ENCODE measurements at places on chromosomes 7 and 10.

DNA sequence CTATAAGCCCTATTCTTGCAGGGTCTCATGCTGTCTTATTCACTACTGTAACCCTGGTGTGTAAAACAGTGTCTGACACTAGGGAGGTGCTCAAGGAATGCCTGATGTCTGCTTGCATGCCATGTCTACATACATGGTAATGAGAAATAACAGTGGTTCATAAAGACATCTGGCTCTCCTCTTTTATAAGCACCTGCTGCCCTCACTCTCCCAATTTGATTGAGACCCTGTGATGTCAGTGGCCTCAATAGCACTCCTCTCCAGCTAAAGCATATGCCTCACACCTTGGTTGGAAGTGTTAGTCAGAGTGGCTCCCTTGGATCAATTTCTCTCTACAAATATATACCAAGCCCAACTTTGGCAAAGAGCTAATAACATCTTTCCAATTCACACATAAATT, 30.6 kb downstream of the ANK3 start:
- no peak for DNase-seq

DNA sequence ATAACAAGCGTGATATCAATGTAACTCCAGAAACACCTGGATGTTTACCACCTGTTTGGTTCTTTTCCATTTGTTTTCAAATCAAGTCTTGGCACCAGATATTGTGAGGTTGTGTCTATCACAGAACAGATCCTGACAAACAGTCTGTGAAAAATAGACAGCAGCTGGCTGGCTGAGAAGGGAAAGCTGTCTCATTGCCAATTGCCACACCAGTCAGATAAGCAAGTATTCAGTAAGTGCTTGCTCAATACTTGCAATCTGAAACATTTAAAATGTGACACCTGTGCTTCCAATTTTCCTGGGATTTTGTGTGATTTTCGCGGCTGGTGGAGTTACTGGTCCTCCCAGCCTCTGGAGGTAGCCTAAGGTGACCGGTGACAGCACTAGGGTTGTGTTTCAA, 147.9 kb upstream of the MYO3A start:
- DNase-seq = no peak

- no peak for DNase-seq
Measured at GRCh38 chr7:137994216-137994615, 7.7 kb downstream of the CREB3L2 start.

- DNase-seq = no peak
Measured at GRCh38 chr10:122468926-122469781, 7.8 kb downstream of the HTRA1 start.

DNA sequence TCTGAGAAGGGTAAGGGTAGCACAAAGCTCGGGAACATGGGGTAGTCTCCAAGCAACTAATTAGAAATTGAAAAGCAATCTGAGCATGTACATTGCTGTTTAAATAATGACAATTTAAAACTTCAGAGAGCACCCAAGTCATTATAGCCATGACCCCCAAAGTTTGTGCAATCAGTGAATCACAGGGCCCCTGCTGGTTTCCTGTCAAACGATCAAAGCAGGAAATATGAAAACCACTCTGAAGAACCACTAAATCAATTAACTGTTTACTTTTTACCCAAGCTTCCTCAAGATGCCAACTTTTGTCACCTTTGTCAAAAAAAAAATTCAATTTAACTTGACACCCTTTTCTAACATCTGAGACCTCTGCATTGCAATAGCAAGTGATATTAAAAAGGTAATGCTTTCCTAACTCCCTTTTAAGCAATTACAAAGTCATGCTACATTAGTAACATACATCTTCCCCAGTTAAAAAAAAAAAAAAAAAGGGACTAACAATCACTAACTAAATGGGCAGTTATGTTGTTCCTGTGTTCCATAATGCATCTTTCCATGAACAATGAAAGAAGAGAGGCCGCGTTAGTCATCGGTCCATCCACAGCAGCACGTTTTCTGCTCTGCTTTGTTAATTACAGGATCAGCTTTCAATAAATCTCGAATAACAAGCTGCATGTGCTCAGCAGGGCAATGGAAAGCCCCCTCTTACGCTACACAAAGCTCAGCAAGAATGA, 80.6 kb downstream of the ETV1 start:
- DNase-seq = peak; percentile 20

DNA sequence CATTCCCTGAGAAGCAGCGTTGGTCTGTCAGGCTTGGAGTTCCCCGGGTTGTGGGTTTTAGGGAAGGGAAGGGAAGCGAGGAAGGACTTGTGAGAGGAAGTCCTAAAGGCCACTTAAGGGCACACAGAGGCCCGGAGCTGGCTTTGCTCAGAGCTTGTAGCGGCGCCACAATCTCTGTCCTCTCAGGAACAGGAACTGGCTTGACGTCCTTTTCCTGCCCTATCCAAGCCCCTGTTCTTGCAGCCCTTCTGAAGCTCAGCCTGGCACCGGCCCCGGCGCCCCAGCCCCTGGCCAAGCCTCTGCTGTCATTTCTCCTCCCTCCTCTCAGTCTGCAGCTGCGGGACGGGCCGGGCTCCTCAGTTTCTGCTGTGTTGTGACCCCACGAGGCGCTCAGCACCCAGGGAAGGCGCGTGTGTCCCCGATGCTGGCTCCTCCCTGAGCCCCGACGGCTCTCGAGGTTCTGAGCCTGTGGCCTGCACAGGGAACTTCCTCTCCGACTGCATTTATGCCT, at the start of gene GIMAP8:
TSS of gene GIMAP8 (plus strand) at position 140 of the 511 bp plus-strand sequence. CDS start 16,069 bp downstream, outside the sequence.
- peak; percentile 68 for DNase-seq

DNA sequence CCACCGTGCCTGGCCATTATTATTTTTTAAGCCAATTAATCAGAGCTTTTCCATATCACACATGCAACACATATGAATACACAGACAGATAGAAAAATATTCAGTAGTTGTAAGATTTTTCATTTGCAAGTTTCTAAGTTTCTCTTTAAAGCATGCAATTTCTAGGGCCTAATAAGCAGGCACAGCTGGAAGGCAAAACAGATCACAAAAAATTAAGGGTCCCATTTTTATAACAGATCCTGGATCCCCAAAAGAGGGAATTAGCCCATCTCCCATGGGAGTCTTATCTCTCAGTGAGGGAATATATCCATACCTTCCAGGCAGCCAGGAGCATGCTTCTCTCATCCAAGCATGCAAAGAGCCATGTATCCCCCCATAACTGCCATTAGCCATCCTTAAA, 31.2 kb upstream of the ZNF365 start:
- no peak for DNase-seq

DNA sequence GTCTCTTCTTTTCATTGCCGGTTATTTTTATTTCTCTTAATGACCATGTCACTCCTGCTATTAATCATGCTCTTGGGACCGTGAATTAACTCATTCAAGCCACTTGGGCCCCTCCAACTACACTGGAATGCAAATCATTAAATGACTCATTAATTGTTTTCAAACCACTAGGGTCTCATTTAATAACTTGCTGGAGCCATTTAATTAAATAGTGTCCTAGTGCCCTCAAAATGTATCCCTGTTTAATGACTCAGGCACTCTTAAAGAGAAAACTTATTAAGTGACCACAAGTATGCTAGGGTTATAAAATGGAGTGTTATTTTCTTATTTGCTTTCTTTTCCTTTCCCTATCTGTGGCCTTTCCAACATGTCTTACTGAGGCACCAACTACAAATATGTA, 73.0 kb downstream of the PLXDC2 start:
- no peak for DNase-seq

GRCh38 chr7:67866054-67866453, 869.4 kb downstream of the TYW1 start:
- DNase-seq = no peak

DNA sequence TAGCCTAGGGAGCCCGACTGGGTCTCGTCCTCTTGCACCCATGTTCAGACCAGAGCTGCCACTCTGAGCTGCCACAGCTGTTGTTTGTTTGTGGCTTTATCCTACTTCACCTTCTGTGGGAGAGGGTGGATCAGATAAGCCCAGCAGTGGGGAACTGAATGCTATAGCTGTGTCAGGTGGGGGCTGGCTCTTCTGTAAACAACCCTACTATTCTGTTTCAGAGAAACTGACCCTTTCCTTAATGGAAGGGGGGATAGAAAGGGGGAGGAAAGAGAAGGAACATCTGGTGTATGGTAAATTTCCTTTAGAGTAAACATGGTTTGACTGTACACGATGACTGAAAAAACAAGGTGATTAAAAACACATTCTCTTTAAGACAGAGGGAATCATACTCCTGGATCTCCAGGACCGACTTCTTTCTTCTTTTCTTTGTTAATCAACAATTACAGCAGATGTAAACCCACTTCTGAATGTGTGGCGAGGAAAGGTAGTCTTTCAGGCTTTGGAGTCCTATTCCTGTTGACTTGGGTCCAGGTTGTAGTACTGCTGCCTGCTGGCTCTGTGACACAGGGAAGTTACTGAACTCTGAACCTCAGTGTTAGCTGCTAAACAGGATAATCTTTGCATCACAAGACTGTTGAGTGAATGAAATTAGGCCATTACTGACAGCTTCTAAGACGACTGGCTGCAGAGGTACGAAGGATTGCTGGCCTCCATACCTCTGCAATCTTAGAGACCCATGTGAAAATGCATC, 6.0 kb downstream of the PRXL2A start:
- DNase-seq = no peak

DNA sequence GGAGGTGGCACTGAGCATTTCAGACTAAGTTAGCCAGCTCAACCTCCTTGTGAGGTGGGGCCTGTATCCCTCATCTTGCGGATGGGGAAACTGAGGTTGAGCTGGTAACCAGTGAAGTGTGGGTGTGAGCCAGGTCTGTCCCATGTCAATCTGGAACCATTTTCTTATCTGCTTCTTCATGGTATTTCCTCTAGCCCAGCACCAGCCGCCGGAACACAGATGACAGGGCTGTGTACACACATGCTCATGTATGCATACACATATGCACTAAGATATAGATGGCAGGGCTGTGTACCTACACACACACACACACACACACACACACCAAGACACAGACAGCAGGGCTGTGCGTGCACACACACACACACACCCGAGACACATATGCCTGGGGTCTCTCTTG, 18.5 kb downstream of the RAMP3 start:
- no peak for DNase-seq

DNA sequence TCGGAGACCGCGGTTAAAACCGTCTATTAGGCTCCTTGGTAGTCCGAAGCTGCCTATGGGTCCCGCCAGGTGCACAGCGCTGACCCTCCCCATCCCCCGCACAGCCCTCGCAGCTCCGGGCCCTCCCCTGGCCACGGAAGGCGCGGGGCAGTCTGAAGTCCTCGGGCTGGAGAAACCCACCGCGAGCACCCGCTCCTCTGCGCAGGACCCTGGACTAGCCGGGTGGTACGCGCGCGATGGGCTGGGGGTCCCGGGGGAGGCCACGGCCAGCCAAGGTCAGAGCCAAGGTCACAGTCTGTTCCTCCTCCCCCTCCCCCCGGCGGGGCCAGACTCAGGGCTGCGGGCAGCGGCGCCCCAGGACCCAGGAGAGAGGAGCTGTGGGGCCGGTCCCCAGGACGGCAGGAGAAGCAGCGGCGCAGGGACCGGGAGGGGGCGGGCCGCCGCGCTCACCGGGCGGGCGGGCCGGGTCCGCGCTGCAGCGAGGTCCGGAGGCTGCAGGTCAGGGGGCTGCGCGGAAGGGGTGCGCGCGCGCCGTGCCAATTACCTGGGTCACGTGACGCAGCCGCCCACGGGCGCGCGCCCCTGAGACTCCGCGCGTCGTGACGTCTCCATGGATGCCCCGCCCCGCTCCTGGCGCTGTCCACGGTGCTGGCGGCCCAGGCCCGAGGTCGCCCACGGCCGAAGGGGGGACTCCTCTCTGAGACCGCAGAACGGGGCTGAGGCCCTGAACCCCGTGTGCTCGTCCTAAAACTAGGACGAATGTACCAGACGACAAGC, at the start of gene OGDHL:
TSS of gene OGDHL (minus strand) at position 535 of the 777 bp plus-strand sequence. CDS start 3,731 bp downstream, outside the sequence.
- peak; percentile 31 for DNase-seq

- DNase-seq = no peak
Measured at GRCh38 chr7:6567886-6568285, 9.4 kb upstream of the ZDHHC4 start.

GRCh38 chr10:68334672-68335467, 2.1 kb upstream of the PBLD start:
- DNase-seq = no peak

GRCh38 chr7:12119620-12120303, 91.3 kb upstream of the TMEM106B start:
- no peak for DNase-seq

- DNase-seq = no peak
Measured at GRCh38 chr7:155685070-155685790, 40.8 kb downstream of the RBM33 start.

DNA sequence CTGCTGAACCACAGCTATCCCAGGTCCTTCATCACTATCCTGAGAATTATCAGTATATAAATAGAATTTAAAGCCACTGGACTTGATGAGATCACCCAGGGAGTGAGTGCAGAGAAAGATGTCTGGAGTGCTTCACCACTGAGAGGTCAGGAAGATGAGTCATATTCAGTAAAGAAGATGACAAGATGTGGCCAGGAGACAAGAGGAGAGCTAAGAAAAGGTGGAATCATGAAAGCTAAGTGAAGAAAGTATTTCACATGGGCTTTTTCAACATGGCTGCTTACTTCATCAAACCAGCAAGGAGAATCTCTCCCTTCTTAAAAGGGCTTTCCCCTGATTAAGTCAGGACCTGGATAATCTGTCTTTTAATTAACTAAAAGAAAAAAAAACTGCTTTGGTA, 9.1 kb upstream of the PRKAR2B start:
- DNase-seq = no peak

DNA sequence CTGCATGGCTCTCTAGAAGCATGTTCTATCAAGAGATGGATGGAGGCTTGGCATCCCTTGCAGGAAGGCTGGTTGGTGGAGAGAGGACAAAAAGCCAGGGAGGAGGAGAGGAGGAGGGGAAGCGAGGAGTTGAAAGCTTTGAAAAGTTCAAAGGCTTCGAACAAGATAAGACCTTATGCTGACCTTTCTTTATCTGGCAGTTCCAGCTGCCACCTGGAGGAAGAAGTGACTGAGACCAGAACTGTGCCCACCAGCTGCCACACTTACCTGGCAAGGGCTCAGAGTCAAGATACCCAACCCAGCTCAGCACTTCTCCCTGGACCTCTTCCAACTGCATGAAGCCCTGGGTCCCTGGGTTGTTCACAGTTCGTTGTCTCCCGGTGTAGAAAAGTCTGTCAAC, 14.8 kb downstream of the CCL24 start:
- DNase-seq = no peak

GRCh38 chr10:49568235-49568634, 29.3 kb upstream of the ERCC6 start:
- no peak for DNase-seq

DNA sequence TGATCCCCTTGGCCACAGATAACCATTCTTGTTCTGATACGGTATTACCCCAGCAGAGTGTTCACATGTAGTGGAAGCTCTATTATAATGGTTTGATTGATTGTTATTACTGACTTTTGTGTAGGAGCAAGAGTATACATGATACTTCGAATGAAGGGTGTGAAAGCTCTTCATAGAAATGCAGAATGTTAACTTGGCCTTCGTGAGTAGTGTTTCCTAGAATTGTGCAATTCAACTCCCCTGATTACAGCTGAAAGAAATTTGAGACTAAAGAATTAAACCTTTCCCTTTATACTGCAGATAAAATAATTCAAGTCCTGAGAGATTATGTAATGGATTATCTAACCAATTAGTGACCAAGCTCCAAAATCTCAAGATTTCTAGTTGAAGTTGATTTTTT, 38.2 kb downstream of the MKLN1 start:
- DNase-seq = no peak

GRCh38 chr7:126657599-126658358, 595.0 kb downstream of the GRM8 start:
- no peak for DNase-seq

GRCh38 chr7:46363688-46364087, 442.6 kb upstream of the IGFBP3 start:
- no peak for DNase-seq

GRCh38 chr7:88226886-88227516, 7.2 kb upstream of the SRI start:
- DNase-seq = no peak

- DNase-seq = no peak
Measured at GRCh38 chr7:65444899-65445823, 71.5 kb downstream of the ZNF92 start.

All from activated gamma-delta T cell treated with Interleukin-2 at 50 U/mL for 16 hours (primary cell).